BE2C (cell line): ENCODE measurements at places on chromosomes 11 and 22.

GRCh38 chr11:95725196-95725595 is 64.4 kb downstream of the FAM76B start:
- no peak for DNase-seq

- no peak for DNase-seq
Measured at GRCh38 chr11:76891793-76892192, 31.1 kb downstream of the ACER3 start.

GRCh38 chr11:72058416-72059034 is 21.8 kb downstream of the NUMA1 start:
- DNase-seq = no peak

- DNase-seq = no peak
Measured at GRCh38 chr11:45924927-45925326, 2.5 kb downstream of the LARGE2 start.

GRCh38 chr11:73365352-73366264 is 10.6 kb upstream of the RELT start:
- no peak for DNase-seq

DNA sequence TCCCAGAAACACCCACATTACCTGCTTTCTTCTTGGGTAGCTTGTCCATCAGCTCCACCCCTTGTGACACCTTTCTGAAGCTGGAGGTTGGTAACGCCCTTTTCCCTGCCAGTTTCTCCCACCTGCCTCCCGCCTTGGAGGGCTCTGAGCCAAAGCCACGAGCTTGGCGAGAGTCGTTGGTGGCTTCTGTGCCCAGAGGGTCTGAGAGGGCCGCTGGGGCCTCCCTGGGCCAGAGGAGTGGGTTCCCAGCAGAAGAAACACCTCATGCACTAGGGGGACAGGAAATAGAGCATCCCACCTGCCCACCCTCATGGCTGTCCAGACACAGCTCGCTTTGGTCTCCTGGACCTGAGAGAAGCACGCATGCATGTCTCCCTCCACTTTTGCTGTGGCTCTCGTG is 37.9 kb downstream of the B3GAT1 start:
- no peak for DNase-seq

GRCh38 chr11:35106595-35106994 is 32.4 kb upstream of the CD44 start:
- DNase-seq = no peak

DNA sequence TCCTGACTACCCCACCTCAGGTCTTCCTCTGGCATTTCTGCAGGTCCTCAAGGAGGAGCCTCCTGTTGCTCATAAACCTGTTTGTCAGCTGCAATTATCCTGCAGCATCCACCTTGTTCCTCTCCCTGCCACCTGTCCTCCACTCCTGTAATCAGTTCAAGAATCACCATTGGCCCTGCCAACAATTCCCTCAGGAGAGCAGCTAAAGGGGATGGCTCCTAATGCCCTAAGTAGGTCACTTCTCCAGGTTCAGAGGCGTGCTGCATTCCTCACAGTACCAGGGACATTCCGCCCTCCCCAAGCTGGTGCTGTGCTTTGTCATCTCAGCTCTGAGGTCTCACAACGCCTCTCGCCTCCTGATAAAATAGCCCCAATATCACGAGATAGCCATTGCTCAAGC is 2.1 kb downstream of the CLDN25 start:
- no peak for DNase-seq

DNA sequence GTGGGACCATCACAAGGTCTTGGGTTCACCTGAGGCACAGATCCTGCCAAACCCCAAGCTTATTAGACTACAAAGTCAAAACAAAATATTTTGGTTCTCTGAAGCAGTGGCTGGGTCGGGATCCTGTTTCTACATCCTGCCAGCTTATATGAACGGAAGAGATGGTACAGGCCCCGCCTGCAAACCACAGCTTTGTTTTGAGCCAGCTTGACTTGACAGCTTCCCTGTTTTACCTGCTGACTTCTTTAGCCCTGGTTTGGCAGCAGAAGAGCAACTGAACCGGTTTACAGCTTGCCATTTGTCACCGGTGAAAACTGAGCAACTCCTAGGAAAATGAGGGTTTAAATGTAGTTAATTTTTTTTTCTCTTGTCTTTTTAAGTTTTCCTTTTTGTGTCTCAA is 11.4 kb downstream of the PACS1 start:
- no peak for DNase-seq

- DNase-seq = no peak
Measured at GRCh38 chr11:117917591-117918151, 11.5 kb downstream of the TMPRSS13 start.

DNA sequence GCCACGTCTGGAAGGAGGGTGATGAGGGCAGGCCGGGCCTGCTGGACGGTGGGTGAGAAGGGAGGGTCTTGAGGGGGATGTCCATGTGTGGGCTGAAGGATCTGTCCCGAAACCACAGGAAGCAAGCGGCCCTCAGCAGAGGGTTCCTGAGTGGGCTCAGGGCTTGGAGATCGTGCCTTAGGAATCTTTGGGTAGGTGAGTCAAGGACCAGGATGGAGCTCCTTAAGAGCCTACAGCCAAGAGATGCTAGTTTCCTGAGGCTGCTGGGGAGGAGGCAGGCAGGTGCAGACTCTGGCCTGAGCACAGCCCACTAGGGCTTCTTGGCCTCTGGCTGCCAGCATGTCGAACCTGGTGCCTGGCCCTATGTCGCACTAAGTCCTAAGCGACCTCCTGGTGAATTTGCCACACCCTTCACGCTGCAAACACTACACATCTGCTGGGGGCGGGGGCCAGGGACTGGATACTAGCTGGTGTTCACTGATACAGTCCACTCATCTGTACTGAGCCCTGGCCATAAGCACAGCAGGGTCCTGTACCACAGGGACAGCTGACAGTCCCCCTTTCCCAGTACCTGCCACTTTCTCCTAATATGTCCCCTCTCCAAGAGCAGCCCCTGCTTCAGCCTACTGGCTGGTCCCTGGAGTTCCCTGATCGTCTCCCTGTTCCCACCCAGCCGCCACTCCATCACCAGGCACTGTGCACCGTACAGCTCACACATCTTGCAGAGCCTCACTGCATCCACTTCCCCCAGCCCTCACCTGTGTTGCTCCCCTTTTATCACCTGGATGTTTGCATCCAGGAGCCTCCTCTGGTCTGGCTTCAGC is 19.5 kb downstream of the GNAZ start:
- DNase-seq = no peak

GRCh38 chr11:62340269-62340901 is 3.1 kb downstream of the ASRGL1 start:
- DNase-seq = peak; percentile 52
